CD8-positive, alpha-beta memory T cell (primary cell): ENCODE measurements at places on chromosomes 2 and 18.

- no peaks in the 10 kb centered on the region for H3K36me3 ChIP-seq
- no peak overlapping the region for H3K27ac ChIP-seq
- DNase-seq: no peak
- no peaks in the 10 kb centered on the region for H3K27me3 ChIP-seq
Observed at GRCh38 chr2:100404411-100404810, 13.1 kb downstream of the CHST10 start.

GRCh38 chr2:241803387-241804325 lies 5.3 kb upstream of the NEU4 start:
- H3K4me3 ChIP-seq: peak overlapping the region; percentile 66
- no peaks in the 10 kb centered on the region for H3K27me3 ChIP-seq
- peak overlapping the region; percentile 61 for H3K27ac ChIP-seq
- peak; percentile 58 for DNase-seq

DNA sequence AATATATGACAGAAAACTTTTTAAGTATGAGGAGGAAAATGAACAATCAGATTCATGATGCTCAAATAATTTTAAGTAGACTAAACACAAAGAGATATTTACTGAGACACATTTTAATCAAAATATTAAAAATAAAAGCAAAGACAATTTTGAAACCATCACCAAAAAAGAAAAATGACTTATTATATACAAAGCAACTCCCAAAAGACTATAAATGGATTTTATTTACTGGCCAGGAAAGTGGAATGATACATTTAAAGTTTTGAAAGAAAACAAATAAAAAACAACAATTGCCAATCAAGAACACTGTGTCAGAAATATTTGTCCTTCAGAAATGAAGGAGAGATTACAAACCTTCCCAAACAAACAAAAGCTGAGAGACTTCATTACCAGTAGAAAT lies 968.5 kb upstream of the CELF4 start:
- H3K36me3 ChIP-seq: no peaks in the 10 kb centered on the region
- H3K4me1 ChIP-seq: no peaks in the 10 kb centered on the region
- no peak for DNase-seq
- no peaks in the 10 kb centered on the region for H3K27me3 ChIP-seq

DNA sequence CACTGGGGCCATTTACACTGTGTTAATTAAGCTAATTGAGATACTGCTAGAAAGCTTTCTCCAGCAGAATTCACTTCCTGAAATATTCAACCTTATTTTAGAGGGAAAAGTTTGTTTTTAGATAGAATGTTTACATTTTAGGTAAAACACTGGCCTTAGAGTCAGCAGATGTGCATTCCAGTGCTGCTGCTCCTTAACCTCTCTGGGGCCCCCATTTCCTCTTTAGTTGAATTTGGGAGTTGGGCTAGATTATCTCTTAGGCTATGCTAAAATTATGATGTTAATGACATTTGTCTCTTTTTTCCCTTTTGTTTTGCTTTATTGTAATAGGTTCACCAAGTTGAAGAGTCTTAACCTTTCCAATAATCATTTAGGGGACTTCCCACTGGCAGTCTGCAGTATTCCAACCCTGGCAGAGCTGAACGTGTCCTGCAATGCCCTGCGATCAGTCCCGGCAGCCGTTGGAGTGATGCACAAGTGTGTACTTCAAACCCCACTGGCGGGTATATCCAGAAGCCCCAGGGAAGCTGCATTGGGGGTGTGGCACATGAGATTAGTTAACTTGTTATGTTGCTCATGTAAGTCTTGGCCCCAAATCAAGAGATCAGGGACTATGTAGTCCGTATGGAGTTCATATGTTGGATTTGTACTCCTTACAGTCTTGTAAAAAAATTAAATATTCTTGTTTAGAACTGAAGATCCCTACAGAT lies 179.5 kb downstream of the PHLPP1 start:
- DNase-seq: no peak
- no peaks in the 10 kb centered on the region for H3K36me3 ChIP-seq
- no peak overlapping the region for H3K27ac ChIP-seq
- H3K4me1 ChIP-seq: no peaks in the 10 kb centered on the region
- no peak overlapping the region for H3K4me3 ChIP-seq
- H3K27me3 ChIP-seq: no peaks in the 10 kb centered on the region

GRCh38 chr2:107729440-107729839 lies 97.3 kb upstream of the RGPD4 start:
- no peaks in the 10 kb centered on the region for H3K4me1 ChIP-seq
- no peak for DNase-seq

DNA sequence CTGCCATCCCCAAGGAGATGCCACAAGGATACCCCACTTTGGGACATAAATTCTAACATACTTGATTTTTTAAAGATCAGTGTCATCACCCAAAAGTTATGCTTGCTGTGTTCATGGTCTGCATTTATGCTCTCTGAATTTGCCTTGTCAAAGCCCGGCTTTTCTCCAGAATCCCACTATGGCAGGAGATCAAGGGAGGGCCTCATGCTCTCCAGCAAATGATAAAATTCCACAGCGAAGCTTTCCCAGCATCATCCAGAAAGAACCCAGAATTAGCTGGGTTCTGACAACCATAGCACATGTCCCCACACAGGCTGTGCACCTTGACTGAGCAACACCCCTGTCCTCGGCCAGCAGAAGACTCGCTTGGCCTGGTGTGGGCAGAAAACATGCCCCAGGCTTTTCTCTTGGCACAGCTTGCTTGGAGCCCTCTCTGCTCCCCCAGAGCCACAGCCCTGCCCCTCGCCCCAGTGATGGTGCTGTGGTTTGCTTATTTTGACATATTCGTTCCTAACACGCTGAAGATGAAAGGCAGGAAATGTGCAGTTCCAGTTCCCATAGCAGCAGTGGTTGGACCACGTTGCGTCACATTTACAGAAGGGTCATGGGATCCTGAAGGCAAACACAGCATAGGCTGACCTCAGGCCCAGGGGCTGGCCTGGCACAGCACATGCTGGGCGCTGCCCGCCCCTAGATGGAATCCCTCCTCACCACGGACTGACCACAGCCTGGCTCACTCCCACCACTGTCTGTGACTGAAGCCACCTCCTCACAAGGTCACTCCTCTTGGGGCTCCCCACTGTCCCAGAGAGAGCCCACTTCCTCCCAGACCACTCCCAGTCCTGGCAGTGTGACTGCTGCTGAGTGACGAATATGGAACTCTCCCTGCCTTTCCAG lies 14.1 kb upstream of the CHRNA1 start:
- H3K27ac ChIP-seq: no peak overlapping the region
- DNase-seq: peak; percentile 95
- H3K36me3 ChIP-seq: no peaks in the 10 kb centered on the region
- no peaks in the 10 kb centered on the region for H3K27me3 ChIP-seq
- H3K4me1 ChIP-seq: peaks cover 47% of the 10 kb centered on the region

GRCh38 chr2:176642074-176642473 lies 372.8 kb downstream of the MTX2 start:
- no peak for DNase-seq
- H3K4me3 ChIP-seq: no peak overlapping the region
- H3K27me3 ChIP-seq: peaks cover 32% of the 10 kb centered on the region
- no peaks in the 10 kb centered on the region for H3K36me3 ChIP-seq
- H3K27ac ChIP-seq: no peak overlapping the region
